Heart right ventricle (tissue), 16 donors: ENCODE measurements at places on chromosomes 16 and 17. TPM values are rescaled to one million over a fixed set of nuclear protein-coding genes. Genes with fewer than 3 reads are reported as not detected.

CTF1 gene
- 6.5 TPM for polyA plus RNA-seq

ALOX15 gene
- not detected for polyA plus RNA-seq

- no peak for DNase-seq
Measured at GRCh38 chr17:67479148-67479547, 102.1 kb downstream of the PITPNC1 start.

DNA sequence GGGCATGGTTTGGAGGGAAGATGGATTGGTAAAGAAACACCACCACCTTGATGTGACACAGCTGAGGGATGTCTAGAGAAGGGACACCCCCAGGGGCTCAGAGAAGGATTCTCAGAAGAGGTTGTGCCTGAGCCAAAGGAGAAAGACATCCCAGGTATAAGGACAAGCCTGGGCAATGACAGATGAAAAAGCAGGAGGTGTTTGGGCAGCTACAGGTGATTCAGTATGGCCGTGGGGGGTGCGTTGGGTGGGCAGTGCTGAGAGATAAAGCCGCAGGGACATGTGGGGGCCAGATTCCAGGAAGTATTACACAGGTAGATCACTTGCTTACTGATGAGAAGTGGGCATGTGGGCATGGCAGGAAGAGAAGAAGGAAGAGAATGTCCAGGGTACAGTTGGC is 7.0 kb downstream of the TMEM95 start:
- DNase-seq: no peak

GRCh38 chr16:66905633-66906539 is 12.8 kb downstream of the CDH16 start:
- DNase-seq: peak; percentile 88

- DNase-seq: peak; percentile 82
Measured at GRCh38 chr16:66903544-66904427, 14.9 kb downstream of the CDH16 start.

DNA sequence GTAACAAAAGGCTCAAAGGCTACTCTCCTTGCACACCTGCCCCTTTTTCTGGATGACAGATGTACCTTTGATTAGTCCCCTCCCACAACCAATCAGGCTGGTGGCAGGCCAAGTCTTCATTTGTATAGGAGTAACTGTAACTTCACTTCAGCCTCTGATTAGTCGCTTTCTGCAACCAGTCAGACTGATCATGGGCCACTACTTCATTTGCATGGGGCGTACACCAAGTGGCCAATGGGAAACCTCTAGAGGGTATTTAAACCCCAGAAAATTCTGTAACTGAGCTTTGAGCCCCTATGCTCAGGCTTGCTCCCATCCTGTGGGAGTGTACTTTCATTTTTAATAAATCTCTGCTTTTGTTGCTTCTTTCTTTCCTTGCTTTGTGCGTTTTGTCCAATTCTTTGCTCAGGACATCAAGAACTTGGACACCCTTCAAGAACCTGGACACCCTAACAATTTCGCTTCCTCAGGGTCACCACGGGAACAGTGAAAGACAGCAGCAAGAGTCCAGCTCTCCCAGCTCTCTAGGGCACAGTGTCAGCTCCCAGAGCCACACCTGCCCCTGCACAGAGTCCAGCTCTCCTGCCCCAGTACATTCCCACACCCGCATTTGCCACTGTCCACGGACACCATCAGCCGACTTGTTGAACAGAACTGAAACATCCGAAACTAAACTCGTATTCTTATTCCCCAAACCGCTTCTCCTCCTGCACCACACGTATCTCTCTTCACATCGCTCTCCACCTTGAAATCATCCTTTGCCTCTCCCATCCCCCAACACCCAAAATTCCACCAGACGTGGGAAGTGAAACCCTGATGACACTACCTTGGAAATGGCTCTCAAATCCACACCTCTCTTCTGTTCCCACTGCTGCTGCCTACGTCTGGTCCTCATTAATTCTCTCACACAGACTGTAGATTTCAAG is 53.4 kb downstream of the ABCC12 start:
- no peak for DNase-seq

GRCh38 chr17:8459831-8460230 is 24.1 kb downstream of the NDEL1 start:
- no peak for DNase-seq

DNA sequence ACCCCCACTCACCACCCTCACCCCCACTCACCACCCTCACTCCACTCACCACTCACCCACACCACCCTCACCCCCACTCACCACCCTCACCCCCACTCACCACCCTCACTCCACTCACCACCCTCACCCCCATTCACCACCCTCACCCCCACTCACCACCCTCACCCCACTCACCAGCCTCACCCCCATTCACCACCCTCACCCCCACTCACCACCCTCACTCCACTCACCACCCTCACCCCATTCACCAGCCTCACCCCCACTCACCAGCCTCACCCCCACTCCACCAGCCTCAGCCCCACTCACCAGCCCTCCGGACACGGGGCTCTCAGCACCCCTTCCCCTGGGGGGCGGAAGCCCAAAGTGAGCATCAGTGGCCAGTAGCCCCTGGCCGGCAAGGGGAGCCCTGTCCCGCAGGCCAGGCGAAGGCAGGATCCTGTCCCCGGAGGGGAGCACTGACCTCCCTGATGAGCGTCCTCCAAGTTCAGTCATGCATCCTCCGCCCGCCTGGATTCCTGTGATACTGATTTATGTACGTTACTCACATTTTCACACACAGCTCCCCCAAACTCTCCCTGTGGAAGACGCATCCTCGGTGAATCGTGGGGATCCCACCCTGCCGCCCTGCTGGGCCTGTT is 18.0 kb upstream of the C1QTNF8 start:
- DNase-seq: no peak

PAFAH1B1 gene
- 42.4 TPM for polyA plus RNA-seq

MED1 gene
- polyA plus RNA-seq: 7.2 TPM

GRCh38 chr17:28178800-28179199 is 136.3 kb downstream of the NLK start:
- DNase-seq: no peak

GRCh38 chr16:51359141-51359955 is 208.3 kb upstream of the SALL1 start:
- DNase-seq: peak; percentile 17

DNA sequence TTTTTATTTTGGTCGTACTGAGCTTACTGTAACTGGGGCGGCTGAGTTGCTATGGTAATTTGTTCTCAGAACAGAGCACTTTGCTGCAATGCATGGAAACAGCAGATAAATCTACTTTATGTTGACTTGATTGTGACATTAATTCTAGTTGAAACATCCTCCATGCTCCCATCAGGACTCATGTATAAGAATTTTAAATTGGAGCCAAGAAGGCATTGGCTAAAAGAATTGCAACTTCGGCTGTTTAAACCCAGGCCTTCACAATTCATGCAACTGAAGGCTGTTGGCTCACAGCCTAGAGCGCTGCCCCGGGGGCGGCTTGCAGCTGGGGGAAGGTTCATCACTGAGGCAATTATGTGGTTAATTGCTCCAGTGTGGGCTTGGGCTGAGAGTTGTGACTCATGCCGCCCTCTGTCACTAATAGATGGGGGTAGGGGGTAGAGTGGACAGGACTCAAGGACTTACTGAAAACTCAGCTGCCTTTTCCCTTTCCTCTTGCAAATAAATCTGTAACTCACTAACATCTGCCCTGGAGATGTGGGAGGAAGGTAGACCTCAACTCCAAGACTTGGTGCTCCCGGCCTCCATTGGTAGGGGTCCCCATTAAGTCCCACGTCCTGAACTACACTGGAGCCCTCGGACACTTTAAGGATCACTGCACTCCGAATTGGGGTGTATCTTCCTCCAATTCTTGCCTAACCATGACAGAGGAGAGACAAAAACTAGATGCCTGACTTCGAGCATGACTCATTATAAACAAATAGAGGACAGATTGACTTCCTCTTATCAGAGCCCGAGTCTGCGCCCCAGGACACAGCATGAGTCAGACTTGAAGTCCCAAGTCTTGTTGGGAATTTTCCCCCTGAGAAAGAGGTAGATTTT is 37.5 kb downstream of the ERCC4 start:
- peak; percentile 54 for DNase-seq

LITAFD gene
- polyA plus RNA-seq: not detected

DNA sequence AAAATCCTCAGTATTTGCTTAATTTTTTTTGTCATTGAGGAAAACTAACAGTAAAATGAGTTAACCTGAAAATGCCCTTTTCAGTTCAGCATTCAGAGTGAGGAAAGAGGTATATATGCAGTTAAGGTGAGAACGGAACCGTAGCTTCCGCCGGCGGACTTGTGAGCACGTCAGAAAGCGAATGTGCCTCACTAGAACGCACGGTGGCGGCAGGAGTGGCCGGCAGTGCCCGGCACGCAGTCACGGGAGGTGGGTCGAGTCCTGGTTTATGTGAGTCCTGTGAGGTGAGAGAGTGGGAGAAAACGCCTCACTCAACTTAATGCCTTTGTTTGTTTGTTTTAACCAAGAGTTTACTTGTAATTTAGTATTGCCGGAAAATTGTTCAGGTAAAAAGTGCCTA is 6.1 kb downstream of the SEC14L1 start:
- DNase-seq: peak; percentile 35

NPIPA8 gene
- polyA plus RNA-seq: 0.03 TPM

DNA sequence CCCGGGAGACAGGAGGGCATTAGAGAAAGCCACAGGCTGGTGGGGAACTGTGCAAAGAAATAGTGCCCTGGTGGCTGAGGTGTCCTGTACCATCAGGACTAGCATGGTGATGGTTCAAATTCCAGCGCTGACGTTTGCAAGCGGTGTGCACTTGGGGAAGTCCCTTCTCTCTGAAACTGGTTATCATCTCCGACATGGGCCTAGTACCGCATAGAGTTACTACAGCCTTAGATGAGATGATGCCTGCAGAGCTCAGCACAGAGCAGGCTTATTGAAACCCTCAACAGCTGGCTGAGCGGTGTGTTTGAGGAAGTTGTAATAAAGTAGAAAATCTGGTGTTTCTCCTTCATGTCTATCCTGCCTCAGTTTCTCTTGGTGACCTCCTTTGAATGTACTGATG is 136.7 kb upstream of the WSCD1 start:
- DNase-seq: no peak

DNA sequence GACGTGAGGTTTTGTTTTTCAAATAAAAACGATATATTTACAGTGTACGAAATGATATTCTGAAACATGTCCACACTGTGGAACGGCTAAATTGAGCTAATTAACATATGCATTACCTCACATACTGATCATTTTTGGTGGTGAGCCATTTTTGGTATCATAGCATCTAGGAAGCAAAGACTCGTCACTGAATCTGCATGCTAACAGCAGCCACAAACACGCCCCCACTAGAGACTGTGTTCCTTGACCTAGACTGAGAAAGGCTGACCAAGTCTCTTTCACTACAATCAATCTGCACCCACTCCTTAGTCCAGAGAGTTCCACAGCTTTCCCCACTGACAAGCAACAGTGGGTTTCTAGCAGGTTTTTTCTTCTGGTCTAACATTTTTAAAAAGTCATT is 29.5 kb downstream of the NPLOC4 start:
- no peak for DNase-seq

PLK1 gene
- 1.2 TPM for polyA plus RNA-seq
